ENCODE measurements at places on chromosomes 16 and 17.

GRCh38 chr17:3974138-3974687 is 10.0 kb upstream of the ATP2A3 start:
- DNase-seq, result no peak

GRCh38 chr16:52573365-52574299 is 26.7 kb upstream of the TOX3 start:
- no peak for DNase-seq

GRCh38 chr17:13128676-13129075 is 110.8 kb upstream of the ELAC2 start:
- DNase-seq, result no peak

DNA sequence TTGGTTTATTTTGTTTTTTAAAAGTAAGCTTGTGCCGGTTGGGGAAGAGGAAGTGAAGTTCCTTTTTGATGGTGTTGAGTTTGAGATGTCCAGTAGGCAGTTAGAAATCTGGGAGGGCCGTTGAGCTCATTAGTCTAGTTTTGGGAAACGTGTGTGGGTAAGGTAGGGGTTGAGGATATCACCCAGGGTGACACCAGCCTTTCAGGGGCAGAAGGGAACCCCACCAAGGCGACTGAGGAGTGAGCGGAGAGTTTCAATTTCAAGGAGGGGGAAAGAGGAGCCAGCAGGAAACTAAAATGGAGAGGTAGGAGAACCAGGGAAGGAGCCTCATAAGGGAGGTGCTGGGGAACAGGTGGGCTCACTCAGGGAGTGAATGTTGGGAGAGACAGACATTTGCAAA is 22.7 kb downstream of the HAPSTR1 start:
- no peak for DNase-seq

GRCh38 chr16:89183975-89184676 is 12.6 kb downstream of the CDH15 start:
- no peak for DNase-seq

DNA sequence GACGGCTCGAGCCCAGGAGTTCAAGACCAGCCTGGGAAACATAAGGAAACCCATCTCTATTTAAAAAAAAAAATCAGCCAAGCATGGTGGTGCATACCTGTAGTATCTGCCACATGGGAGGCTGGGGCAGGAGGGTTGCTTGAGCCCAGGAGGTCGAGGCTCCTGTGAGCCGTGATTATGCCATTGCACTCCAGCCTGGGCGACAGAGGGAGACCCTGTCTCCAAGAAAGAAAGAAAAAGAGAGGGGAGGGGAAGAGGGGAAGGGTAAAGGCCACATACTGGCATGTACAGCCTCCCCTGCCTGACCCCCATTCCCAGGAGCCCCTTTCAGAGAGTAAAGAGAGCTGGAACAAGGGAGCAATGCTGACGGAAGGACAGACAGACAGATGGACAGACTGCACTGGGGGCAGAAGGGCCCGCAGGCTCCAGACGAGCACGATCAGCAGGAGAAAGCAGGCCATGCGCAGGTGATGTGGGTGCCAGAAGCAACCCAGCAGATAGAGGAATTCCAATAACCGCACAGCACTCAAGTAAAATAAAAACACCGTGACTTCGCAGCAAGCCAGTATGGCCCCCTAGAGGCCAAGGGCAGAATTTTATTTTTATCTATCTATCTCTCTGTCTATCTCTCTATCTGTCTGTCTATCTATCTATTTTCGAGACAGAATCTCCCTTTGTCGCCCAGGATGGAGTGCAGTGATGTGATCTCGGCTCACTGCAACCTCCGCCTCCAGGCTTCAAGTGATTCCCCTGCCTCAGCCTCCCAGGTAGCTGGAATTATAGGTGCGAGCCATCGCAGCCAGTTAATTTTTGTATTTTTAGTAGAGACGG is 27.1 kb upstream of the SNN start:
- DNase-seq, result peak; percentile 45

- DNase-seq, result no peak
These were observed 64.1 kb downstream of the PLD6 start for GRCh38 chr17:17141860-17142552.

GRCh38 chr16:76222853-76223252 is 54.3 kb upstream of the CNTNAP4 start:
- DNase-seq, result no peak

DNA sequence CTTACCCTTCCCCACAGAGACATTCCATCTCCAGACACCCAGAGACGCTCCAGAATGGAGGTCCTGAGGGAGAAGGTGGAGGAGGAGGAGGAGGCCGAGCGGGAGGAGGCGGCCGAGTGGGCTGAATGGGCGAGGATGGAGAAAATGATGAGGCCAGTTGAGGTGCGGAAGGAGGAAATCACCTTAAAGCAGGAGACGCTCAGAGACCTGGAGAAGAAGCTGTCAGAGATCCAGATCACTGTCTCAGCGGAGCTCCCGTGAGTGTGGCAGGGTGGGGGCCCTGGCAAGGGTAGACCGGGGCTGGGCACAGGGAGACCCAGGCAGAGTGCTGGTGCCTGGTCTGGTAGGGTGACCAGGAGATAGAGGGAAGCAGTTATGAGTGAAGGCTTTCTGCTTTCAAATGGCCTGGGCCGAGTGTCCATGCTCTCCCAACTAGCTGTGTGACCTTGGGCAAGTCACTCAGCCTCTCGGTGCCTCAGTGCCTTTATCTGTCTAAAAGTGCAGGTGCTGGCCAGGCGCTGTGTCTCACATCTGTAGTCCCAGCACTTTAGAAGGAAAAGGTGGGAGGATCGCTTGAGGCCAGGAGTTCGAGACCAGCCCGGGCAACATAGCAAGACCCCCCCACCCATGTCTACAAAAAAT is 3.4 kb downstream of the DRC7 start:
- no peak for DNase-seq

DNA sequence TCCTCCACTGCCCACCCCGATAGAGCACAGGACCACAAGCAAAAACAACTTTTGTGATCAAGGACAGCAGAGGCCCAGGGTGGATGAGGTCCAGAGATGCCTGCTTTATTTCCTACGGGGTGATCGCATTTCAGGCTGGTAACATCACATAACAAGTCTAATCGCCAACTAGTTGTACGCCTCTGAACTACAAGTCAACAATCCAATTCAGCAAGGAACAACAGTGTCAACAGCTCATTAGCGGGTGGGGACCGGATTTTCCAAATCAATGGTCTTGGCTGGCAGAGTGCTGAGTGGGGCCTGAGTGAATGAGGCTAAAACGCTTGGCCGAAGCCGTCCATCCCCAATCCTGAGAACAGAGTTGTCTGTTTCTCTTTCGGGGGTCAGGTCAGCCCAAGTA is 17.1 kb downstream of the MRM3 start:
- no peak for DNase-seq

DNA sequence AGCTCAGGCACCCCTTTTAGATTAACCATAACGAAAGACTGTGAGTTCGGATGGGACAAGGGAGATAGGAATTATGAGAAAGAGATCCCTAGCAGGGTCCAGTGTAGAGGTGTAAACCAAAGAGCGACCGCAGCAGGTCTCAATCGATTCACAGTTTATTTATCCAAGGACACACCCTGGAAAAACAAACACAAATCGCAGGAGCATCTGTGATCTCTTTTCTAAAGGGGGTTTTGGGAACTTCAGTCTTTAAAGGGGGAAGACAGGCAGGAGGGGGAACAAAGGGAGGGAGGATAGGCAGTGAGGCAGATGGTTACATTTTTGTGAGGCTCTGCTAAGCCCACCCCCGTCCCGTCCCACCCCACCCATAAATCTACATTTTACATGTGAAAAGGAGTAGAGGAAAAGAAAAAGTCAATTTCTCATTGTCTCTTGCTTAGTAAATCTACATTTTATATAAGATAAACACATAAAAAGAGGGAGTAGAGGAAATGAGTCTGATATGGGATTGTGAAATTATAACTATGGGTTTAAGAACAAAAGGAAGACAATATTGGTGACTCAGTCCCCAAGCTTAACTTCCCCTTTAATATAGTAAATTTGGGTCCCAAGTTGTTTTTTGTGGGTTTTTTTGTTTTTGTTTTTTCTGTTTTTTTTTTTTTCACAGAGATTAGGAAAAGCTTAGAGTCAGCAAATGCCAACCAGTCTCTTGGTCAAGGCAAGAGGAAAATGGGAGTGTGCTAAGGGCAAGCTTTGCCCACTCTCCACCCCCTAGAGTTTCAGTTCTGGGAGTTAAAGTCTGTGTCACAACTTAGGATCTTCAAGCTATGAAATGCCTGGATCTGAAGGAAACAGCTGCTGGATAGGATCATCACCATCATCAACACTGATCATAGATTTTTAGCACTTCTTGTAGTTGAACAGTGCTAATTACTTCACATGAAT is 160.9 kb upstream of the CDH5 start:
- DNase-seq, result no peak

- peak; percentile 69 for DNase-seq
These were observed 6.4 kb upstream of the GGT6 start for GRCh38 chr17:4566785-4567184.

DNA sequence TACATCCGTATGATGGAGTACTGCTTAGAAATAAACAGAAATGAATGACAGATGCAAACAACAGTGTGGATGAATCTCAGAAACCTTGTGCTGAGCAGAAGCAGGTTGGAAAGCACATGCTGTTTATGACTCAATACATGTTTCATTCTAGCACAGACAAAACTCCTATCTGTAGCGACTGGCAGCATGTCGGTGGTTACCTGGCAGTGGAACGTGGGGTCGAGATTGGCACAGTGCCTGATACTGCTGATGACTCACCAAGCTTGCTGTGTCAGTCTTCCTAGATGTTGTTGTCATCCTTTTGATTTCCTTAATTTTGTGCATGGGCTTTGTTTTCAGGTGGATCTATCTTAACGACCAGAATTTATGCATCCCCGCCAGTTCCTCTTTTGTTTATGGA is 62.1 kb downstream of the GAN start:
- no peak for DNase-seq

GRCh38 chr17:55432358-55433028 is 10.9 kb upstream of the MMD start:
- DNase-seq, result no peak

- DNase-seq, result no peak
These were observed 475.0 kb downstream of the HS3ST3B1 start for GRCh38 chr17:14775731-14776492.

GRCh38 chr17:56096026-56096810 is 57.1 kb upstream of the ANKFN1 start:
- no peak for DNase-seq

DNA sequence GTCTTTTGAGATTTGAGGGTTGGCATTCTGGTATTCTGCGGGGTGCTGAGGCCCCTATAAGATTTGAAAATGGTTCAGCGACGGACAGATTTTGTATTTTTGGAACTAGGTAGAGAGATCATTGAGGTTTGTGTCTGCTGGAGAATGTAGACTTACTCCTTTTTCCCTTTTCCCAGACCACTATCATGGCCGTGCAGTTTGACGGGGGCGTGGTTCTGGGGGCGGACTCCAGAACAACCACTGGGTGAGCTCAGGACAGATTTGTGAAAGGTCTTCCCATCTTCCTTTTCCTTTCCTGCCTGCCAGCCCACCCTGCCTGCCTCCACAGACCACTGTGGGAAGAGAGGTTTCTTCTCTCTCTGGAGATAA is 572 bp downstream of the PSMB6 start:
- DNase-seq, result peak; percentile 19

GRCh38 chr17:50117202-50118051 is 12.5 kb downstream of the SAMD14 start:
- DNase-seq, result peak; percentile 81

DNA sequence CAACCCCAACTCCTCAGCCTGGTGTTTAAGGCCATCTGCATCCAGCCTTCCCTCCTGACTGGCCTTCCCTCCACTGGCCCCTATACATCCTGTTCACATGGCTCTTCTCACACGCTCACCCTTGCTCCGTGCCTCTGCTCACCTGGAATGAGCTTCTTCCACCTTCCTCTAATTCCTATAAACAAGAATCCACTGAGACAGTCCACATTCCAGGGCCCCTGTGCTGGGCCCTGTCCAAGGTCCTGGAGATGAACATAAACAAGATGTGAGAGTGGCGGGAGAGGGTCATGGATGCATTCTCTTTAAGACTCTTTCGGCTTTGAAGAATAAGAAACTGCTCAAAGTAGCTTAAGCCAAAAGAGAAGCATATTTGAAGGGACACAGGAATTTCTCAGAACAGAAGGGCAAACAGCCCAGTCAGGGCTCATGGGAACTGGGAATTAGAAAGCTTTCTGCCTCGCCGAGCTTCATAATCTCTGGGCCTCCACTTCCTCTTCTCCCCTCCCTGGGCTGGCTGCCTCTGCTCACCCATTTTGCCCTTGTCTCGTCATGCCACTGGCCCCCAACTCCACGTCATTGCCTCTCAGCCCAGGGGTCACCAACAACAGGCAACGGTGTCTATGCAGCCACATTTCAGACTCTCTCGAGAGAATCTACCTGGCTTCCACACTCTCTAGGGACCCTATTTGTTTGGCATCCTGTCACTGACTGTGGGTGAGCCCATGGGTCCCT is 13.5 kb downstream of the SPPL2C start:
- DNase-seq, result peak; percentile 44

DNA sequence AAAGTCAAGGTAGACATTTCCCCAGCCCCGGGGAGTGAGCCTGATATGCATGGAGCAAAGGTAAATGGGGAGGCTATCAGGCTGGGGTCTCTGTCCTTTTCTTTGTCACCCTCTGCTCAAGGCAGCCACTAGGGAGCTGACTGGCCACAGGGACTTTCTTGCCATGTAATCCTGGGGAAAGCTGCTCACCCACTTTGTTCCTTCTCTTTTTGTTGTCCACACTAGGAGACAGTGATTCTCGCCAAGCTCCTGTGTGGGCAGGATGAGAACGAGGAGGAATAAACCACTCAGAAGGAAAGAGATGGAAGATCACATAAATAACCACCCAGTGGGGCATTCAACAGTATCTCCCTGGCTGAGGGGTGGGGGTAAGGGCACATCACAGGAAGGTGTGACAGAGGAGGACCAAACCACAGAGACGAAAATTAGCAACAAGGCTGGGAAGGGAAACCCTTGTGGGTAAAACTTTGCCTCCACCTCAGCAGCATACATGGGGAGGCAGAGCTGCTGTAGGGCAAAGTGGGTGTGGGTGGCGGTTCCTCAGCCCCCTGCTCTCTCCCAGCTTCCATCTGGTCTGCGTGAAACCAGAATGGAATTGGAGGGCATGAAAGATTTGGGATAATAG is 26.2 kb upstream of the CCL1 start:
- DNase-seq, result no peak

- no peak for DNase-seq
These were observed 1643.5 kb downstream of the TP53TG3F start for GRCh38 chr16:35102780-35103403.

- DNase-seq, result no peak
These were observed 19.3 kb downstream of the CASKIN2 start for GRCh38 chr17:75496005-75496404.

GRCh38 chr17:4934173-4934979 is 2.3 kb downstream of the GP1BA start:
- peak; percentile 27 for DNase-seq

GRCh38 chr16:13306161-13306995 is 405.0 kb downstream of the SHISA9 start:
- no peak for DNase-seq

GRCh38 chr16:67198238-67198734 is 645 bp upstream of the ELMO3 start:
- DNase-seq, result peak; percentile 37

DNA sequence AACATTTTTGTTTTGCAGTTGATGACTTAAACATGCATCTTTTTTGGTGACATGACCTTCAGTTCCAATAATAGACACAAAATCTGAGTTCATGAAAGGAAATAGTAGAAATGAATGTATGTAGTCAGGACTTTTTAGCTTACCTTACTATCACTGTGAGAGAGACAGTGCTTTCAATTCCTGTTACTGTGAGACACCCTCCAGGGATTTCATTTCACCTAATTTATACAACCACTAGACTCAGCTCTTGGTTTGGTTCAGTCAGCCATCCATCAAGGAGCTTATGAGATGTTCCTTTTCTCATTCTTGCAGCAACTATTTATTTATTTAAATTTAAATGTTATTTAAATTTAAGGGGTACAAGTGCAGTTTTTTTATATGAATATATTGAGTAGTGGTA is 77.9 kb downstream of the MAP2K4 start:
- DNase-seq, result no peak
